Vagina (tissue), 2 donors: ENCODE measurements at places on chromosomes 12 and 14.

DNA sequence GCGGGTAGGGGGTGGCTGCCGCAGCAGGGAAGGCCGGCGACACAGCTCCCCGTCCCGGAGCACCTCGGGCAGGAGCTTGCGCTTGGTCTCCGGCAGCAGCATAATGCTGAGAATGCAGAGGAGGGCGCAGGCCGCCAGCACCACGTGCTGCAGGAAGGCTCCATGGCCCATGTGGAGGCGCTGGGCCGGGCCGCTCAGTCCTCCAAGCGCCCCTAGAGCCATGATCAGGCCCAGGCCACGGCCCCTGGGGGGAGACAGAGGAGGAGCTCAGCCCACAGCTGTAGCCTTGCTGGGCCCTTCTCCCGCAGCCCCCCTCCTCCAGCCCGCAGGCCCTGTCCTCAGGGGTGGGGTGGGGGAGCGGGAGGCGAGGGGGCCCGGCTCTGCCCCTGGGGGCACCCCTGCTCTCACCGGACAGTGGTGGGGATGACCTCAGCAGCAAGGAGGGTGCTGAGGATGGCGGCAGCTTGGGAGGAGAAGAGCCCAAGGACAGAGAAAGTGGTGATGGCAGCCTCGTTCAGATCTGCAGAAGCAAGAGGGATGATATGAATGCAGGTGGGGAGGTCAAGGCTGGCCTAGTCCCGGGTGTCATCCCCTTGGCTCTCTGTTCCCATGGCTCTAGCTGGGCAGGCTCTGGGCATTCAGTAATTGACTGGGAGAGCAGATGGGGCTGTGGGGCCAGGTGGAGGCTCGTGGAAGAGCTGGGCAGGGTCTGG is 5.8 kb downstream of the SLC22A17 start:
- no peak for DNase-seq
- H3K36me3 ChIP-seq: no peaks in the 10 kb centered on the region
- no peak overlapping the region for H3K4me3 ChIP-seq

DNA sequence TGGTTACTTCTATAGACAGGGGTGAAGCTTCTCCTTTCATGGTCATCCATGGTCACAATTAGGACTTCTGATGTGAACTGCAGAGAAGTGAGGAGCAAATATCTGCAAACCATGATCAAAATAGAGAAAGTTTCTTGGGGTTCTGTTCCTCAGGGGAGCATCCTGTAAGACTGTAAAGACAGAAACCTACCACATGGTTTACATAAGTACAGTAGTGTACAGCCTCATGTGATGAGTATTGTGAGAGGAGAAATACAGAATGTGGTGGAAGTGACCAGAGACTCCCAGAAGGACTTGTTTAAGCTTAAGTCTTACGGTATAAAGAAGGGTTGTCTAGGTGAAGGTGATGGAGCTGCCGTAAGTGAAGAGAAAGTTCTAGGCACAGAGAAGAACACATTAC is 484.7 kb downstream of the LRIG3 start:
- H3K36me3 ChIP-seq: no peaks in the 10 kb centered on the region
- no peak for DNase-seq

DNA sequence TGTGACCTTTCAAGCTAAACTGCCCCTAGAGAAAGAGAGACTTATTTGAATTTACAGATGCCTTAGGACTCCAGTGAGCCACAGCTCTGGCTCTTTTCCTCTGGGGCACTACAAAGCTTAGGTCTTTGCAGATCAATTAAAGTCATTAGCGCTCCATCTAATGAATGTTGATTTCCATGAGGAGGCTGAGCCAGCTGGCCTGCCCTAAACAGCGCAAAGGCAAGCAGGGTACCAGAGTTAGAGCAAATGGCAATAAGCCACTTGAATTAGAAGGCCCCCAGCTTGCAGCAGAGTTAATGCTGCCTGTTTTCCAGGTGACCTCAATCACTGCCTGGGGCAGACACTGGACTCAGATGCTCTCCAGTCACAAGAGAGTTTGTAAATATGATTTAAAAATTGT is 695.3 kb downstream of the DIO2 start:
- no peaks in the 10 kb centered on the region for H3K36me3 ChIP-seq
- H3K4me3 ChIP-seq: no peak overlapping the region
- DNase-seq: no peak
- no peaks in the 10 kb centered on the region for H3K4me1 ChIP-seq
- H3K27ac ChIP-seq: no peak overlapping the region

GRCh38 chr12:82015623-82016347 is 256.6 kb upstream of the PPFIA2 start:
- no peaks in the 10 kb centered on the region for H3K4me1 ChIP-seq
- no peaks in the 10 kb centered on the region for H3K27me3 ChIP-seq
- no peak overlapping the region for H3K4me3 ChIP-seq
- no peak overlapping the region for H3K27ac ChIP-seq
- no peaks in the 10 kb centered on the region for H3K36me3 ChIP-seq
- DNase-seq: no peak

- H3K4me3 ChIP-seq: no peak overlapping the region
- no peak for DNase-seq
- no peak overlapping the region for H3K27ac ChIP-seq
- no peaks in the 10 kb centered on the region for H3K27me3 ChIP-seq
Observed at GRCh38 chr12:102708108-102708507, 208.9 kb downstream of the PAH start.
